NCI-H187 treated with DMSO at 0.1 percent for 48 hours (cell line): ENCODE measurements at places on chromosomes 1 and 21.

- DNase-seq: no peak
Observed at GRCh38 chr1:95440511-95440910, 206.5 kb downstream of the RWDD3 start.

GRCh38 chr1:87759421-87760087 is 430.9 kb downstream of the LMO4 start:
- no peak for DNase-seq

- no peak for DNase-seq
Observed at GRCh38 chr1:16006552-16007485, 2.8 kb downstream of the SRARP start.

GRCh38 chr1:187257476-187257875 is 428.7 kb downstream of the PLA2G4A start:
- no peak for DNase-seq

DNA sequence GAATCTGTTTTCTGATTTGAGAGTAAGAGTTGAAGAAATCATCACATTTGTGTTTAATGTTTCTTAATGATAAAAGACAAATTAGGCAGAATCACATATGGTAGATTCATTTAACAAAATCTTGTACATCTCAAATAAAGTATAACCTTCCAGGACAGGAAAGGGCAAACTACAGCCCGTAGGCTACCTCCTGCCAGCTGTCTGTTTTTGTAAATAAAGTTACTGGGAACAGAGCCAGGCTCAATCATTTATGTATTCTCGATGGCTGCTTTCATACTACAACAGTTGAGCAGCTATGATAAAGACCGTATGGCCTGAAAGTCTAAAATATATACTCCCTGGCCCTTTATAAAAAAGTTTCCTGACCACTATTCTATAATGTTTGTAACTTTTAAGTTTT is 204.1 kb downstream of the COL24A1 start:
- DNase-seq: no peak

- DNase-seq: no peak
Observed at GRCh38 chr1:151211972-151212705, 13.8 kb downstream of the PIP5K1A start.

DNA sequence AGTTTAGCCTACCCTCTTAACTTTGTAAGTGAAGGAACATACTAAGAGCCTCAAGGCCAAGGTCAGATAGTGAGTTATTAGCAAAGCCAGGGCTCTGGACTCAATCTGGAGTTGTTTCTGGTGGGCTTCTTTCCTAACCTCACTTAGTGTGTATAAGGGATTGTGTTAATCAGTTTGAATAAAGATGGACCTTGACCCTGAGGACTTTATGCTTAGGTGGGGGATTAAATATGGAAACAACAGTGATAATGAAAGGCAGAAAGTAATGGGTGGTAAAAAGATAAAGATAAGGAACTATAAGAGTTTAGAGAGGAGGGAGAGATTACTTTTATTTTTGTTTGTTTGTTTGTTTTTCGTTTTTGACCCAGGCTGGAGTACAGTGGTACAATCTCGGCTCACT is 5.5 kb downstream of the RABGAP1L start:
- no peak for DNase-seq

- DNase-seq: no peak
Observed at GRCh38 chr1:176733661-176734060, 270.7 kb downstream of the PAPPA2 start.

- DNase-seq: no peak
Observed at GRCh38 chr1:65174585-65174984, 26.6 kb downstream of the AK4 start.

GRCh38 chr21:36636016-36636415 is 62.9 kb upstream of the SIM2 start:
- no peak for DNase-seq

DNA sequence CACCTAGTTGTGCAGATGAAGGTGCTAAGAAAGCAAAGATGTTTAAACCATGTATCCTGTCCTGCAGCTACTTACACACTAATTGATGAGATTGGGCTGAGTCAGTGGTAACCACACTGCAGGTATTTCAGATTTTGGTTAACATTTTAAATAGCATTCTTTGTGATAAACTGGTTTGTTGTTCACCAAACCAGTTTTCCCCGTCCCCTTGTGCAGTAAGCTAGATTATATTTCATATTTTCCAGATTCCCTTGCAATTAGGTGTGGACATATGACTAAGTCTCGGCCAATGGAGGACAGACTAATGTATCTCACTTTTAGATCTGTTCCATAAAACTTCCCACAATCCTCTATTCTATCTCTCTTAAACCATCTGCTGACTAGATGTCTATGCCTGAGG is 320.4 kb downstream of the RWDD3 start:
- DNase-seq: no peak

DNA sequence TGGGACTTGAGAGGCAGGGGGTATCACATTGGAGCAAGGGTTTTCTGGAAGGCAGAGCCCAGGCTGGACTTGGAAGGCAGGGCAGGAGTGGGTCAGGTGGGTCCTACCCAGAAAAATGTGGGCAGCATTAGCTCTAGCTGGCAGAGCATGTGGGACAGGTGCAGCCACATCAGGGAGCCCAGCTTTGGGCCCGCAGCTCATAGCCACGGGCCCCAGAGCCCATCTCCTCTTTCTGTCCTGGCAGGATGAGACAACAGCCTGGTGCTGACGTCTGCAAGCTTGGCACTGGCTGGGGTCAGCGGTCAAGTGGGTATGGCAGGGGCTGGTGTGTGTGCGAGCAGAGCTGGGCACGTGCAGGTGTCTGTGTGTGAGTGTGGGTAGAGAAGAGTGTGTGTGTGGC is 154.7 kb downstream of the GRIK3 start:
- DNase-seq: no peak

- no peak for DNase-seq
Observed at GRCh38 chr1:237187842-237188241, 145.9 kb downstream of the RYR2 start.

GRCh38 chr1:111392460-111392945 is 35.0 kb downstream of the OVGP1 start:
- DNase-seq: no peak

DNA sequence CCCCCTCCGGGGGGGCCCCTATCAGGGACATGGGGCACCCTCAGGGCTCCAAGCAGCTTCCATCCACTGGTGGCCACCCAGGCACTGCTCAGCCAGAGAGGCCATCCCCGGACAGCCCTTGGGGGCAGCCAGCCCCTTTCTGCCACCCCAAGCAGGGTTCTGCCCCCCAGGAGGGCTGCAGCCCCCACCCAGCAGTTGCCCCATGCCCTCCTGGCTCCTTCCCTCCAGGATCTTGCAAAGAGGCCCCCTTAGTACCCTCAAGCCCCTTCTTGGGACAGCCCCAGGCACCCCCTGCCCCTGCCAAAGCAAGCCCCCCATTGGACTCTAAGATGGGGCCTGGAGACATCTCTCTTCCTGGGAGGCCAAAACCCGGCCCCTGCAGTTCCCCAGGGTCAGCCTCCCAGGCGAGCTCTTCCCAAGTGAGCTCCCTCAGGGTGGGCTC is 34.9 kb downstream of the TRIM11 start:
- DNase-seq: no peak

DNA sequence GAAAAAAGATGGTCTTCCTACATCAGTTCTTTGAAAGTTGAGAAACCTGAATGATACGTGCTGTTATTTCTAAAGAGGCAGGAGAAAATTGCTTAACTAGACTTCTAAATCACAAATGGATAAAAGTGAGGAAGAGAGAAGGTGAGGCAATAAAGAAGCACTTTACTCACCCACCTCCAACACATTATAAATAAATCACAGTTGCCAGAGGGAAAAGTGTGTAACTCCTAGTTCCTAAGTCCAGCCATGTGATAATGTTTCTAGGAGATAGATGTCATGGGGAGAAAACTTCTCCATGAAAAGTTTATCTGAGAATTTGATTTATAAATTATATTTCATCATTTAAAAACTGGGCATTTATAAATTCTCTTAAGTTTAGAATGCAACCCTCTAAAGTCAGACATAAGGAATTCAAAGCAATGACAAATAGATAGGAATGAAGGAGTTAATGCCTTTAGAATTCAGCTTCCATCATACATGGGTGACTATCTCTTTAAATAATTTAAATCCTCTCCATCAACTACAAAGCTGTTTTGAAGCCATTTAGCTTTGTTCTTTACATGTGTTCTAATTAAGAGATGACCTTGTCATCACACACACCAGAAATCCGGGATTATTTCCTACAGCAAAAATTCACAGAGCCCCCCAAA is 60.0 kb downstream of the NRIP1 start:
- DNase-seq: no peak

DNA sequence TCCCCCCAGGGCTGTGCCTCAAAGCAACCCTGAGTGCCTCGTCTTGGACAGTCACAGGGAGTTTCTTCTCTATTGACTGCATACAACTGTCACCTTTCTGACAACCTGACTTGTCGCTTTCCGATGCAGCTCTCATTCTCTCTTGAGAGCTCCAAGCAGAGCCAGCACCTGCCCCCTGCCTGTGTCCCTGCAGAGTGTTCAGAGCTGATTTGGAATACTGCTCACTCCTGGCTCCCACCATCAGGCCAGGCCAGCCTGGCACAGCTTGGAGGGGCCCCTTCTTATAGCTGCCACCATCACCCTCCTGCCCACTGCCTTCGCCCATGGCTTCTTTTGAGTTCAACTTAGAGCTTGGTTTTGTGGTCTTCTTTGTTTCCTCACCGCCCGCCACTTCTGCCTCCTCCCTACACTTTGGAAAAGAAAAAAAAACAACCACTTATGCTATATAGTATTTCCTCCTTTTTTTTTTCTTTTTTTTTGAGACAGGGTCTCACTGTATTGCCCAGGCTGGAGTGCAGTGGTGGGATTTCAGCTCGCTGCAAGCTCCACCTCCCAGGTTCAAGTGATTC is 12.3 kb downstream of the NCF2 start:
- DNase-seq: no peak

GRCh38 chr1:226798427-226799411 is 59.6 kb upstream of the ITPKB start:
- no peak for DNase-seq

DNA sequence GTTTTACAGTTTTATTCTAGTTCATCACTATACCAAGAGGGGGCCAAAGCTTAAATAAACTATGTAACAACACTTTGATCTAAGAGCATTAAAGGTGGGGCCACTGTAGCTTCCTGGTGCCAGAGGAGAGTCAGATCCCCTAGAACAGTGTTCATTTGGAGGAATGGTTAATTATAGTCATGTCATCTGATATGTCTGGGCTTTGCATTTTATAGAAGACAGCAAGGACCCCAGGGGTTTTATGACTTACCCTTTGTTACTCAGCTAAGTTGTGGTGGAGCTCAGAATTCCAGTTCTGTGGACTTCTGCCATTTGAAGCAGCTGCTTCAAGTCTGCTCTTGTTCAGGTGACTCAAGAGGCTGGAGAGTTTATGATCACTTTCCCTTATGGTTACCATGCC is 16.7 kb downstream of the KDM4A start:
- DNase-seq: no peak

DNA sequence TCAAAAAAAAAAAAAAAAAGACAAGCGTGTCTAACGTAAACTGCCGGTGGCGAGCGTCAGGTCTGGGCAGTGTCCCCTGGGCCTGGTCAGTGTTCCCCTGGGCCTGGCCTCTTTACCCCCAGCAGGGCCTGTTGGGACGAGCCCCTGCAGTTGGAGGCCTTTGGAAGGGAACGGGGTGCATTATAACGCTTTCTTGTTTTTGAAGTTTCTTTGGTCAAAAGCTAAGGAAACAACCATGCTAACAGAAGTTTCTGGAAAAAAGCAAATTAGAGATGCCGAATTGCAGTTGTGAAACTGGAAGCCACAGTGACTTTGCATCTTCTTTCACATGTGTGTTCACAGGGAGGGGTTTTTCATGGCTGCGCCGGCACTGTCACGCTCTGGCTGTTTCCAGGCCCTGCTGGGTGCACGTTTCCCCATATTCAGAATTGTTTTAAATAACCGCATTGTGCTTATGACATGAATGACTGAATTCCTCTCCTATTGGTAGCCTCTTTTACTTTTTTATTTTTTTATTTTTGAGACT is 16.0 kb downstream of the RRP1 start:
- DNase-seq: no peak

DNA sequence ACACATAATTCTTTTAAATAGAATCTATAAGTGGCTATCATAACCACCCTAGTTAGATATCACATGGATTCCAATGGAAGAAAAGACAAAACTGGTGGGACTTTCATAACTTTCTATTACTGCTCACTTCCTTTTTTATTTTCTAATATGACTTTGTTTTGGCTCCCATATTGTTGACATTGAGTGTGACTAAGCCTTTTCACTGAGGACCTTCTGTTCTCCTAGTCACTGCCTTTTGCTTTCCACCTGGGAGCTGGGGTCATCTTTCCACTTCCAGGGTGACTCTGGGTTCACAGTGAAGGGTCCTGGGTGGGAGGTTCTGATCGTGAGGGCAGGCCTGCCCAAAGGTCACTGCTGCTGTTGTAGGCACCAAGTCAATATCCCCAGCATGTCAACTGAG is 275.8 kb downstream of the TGFB2 start:
- no peak for DNase-seq

DNA sequence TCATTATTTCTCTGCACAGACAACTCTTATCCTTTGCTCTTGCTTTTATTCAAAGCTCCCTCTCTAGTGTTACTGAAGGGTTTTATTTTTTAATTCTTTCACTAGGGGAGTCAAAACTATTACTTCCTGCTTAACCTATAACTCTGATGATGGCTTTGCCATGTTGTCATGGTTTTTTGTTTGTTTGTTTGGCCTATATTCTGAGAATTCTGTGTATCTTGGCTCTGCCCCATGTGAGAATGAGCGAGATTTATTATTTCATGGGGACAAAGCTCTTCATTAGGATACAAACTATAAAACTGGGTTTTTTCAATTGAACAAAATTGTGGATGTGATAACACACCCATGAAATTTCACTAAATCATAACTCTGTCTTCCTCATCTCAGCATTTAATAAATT is 190.5 kb upstream of the C1orf105 start:
- DNase-seq: no peak

- DNase-seq: no peak
Observed at GRCh38 chr1:233359431-233359830, 31.9 kb downstream of the MAP3K21 start.

GRCh38 chr1:110228869-110229268 is 18.8 kb downstream of the KCNC4 start:
- no peak for DNase-seq

- DNase-seq: no peak
Observed at GRCh38 chr1:159647616-159648015, 60.0 kb downstream of the APCS start.

GRCh38 chr1:221246067-221246466 is 366.8 kb downstream of the HLX start:
- no peak for DNase-seq

DNA sequence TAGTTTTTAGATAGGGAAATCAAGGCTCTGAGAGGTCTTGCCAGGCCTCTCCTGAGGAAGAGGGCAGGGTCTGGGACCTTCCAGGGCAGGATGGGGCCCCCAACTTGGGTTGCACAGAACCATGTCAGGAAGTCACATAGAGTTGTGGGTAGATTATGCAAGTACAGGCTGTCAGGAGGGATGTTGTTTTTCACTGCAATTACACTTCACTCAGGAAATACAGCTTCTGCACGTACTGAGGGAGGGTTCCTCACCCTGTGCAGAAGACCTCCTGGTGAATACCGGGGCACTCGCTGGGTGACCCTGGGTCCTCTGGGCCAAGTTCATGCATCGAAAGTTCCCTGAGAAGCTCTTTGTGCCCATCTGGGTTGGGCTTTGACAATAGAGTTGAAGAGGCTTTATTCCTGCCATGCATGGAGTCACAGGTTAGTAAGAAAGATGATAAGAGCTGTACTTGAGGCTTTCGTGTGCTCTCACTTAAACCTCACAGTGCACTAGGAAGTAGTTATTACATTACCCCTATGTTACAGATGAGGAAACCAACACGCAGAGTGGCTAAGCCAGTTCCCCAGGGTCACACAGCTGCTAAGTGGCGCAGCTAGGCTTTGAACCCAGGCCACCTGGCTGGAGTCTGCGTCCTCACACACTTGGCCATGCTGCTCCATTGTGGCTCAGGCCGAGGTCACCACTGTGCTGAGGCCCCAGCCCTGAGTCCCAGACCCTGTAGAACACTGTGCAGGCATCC is 16.2 kb upstream of the TNFRSF1B start:
- no peak for DNase-seq
